ENCODE measurements at places on chromosomes 11 and 22.

DNA sequence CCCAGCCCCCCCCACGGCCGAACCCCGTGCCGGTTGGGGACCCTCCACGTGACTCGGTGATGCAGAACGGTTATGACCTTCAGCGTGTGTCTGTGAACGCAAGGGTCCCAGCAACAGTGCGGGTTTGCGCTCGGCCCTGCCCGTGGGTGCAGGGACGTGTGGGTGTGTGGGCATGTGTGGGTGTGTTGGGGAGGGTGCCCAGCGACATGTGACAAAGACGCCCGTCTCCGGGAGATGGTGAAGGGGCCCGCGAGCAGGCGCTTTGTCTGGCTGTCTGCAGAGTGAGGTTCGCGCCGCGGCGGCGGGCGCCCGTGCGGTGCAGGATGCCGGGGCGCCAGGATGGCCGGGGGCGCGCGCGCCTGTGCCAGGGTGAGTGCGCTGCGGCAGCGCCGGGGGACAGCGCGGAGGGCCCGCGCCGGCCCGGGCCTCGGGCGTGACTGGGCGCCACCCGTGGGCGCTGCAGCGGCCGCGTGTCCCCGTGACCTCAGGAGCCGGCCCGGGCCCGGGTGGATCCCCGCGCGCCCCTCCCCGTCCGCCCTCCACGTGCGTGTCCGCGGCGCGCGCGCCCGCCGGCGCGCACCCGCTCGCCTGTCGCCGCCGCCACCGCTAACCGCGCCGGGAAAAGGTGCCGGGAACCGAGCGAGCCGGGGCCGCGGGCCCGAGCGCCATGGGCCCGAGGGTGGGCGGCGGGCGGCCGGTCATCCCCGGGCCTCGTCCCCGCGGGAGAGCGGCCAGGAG lies at the start of gene LRFN4:
Gene LRFN4 (plus strand): TSS at position 569 of the 738 bp plus-strand sequence. CDS start 681 bp downstream, outside the sequence.
- no peak for DNase-seq

GRCh38 chr22:27679176-27679575 lies 122.4 kb downstream of the MN1 start:
- DNase-seq: no peak

- peak; percentile 58 for DNase-seq
Observed at GRCh38 chr22:34975721-34976120, 90.2 kb upstream of the ISX start.

DNA sequence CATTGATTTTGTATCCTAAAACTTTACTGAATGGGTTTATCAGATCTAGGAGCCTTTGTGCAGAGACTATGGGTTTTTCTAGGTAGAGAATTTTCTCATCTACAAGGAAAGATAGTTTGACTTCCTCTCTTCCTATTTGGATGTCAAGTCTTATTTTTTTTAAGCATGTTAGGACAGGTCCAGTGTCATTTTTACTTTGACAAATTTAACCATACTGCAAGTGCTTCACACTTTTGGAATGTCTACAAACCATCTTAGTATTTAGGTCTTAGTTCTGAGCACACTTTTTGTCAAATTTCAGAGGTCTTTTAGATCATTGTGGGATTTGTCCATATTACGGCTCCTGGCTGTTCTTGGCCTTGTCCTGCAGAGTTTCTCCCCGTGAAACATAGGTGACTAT lies 715.2 kb upstream of the RAG2 start:
- DNase-seq: no peak

GRCh38 chr11:77602381-77603088 lies 12.8 kb downstream of the AQP11 start:
- peak; percentile 78 for DNase-seq

GRCh38 chr11:11297578-11297977 lies 55.5 kb downstream of the CSNK2A3 start:
- DNase-seq: no peak

DNA sequence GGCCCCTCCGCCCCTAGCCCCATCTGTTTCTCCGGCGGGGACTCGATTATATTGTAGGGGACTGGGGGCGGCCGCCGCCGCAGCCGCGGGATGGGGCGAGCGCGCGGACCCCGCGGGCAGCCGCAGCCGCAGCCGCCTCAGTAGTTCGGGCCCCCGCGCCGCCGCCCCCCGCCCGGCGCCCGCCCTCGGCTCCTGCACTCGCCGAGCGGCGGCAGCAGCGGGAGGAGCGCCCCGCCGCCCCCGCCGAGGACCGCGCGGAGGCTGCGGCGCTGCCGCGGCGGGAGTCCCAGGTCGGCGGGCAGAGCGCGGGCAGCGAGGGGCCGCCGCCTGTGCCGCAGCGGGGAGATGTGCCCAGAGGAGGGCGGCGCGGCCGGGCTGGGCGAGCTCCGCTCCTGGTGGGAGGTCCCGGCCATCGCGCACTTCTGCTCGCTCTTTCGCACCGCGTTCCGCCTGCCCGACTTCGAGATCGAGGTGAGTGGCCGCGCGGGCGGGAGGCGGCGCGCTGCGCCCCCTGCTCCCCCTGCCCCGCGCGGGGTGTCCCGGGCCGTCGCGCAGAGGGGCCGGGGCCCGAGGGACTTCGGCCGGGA lies at the start of gene CECR2:
Gene CECR2 (plus strand): TSS at position 22 of the 587 bp plus-strand sequence. CDS start 324 bp downstream, at position 346.
- peak; percentile 61 for DNase-seq

GRCh38 chr22:31922534-31922933 lies 21.8 kb upstream of the YWHAH start:
- DNase-seq: no peak

- DNase-seq: peak; percentile 10
Observed at GRCh38 chr11:27319072-27319471, 43.9 kb downstream of the CCDC34 start.

- DNase-seq: peak; percentile 79
Observed at GRCh38 chr11:30346068-30346688, 23.3 kb downstream of the ARL14EP start.

DNA sequence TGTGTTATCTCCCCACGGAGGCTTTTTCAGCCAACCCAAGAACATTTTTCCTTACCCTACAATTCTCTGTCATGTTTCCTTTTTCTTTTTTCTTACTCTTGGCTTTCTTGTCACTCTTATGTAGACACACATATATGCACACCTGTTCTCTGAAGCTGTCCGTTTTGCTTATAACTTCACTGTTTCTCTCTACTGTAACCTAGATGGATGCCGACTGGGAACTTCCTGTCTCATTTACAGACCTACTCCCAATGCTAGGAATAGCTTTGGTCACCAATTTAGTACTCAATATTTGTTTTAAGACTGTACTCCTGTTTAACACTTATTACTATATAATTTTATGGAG lies 9.9 kb upstream of the CASP12 start:
- DNase-seq: no peak

GRCh38 chr11:114171257-114172054 lies 111.9 kb downstream of the ZBTB16 start:
- no peak for DNase-seq

DNA sequence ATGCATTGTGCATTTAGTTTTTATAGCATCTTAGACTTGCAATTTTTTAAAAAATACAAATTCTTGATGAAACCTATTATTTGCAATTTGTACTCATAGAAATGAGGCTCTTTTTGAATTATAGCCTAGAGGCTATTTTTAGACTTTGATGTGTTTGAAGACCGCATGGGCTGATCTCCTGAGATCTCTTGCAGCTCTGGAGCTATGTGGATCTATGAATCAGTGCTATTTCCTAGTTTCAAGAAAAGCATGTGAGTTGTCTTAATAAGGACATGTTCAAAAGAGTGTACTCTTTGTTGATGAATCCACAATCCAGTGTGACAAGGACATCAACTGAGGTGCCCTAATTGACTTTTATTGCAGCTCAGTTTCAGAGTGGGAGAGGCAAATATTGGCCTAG lies 620.5 kb downstream of the ETS1 start:
- no peak for DNase-seq

GRCh38 chr11:7020183-7020917 lies at the start of the genes NLRP14 and ZNF214:
Gene NLRP14, plus strand, starts transcription at chr11:7020479. Its CDS starts 18,108 bp downstream, at chr11:7038587.
Gene ZNF214, minus strand, starts transcription at chr11:7020346. Its CDS starts 17,511 bp downstream, at chr11:7002835.
- peak; percentile 93 for DNase-seq

All from SK-MEL-5 (cell line).